Activated CD8-positive, alpha-beta memory T cell treated with anti-CD3 and anti-CD28 coated beads for 24 hours (primary cell): ENCODE measurements at places on chromosomes 12 and 14.

DNA sequence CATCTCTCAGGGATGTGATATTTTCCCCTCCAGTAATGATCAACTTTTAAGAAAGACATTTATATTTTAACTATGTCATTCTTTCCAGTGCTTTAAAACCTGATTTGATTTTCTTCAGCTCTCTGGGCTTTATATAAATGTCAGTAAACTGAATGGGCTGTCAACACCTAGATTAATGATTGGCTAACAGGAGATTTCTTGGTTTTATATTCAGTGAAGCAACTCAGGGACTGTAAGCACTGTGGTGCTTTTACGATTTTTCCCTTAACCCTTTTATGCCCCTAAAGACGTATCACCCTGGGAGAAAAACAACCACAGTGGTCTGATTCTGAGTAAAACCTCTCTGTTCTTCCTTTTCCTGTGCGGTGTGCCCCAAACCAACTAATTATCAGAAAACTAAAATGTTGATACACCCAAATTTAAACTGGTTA lies 38.0 kb downstream of the PTGER2 start:
- no peak for DNase-seq

DNA sequence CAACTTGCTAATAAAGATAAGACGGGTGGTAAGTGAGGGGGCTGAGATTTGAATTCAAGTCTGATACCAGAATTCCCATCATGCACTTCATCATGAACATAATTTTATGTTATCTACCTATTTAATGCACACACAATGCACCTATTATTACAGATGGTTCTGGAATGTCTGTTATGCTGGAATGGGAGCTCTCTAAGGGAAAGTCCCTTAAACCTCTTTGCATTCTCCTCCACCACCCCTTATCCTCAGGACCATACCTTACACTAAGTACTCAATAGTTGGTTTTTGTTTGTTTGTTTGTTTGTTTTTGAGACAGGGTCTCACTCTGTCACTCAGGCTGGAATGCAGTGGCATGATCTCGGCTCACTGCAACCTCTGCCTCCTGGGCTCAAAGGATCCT lies 7.0 kb upstream of the MSI1 start:
- DNase-seq = no peak

DNA sequence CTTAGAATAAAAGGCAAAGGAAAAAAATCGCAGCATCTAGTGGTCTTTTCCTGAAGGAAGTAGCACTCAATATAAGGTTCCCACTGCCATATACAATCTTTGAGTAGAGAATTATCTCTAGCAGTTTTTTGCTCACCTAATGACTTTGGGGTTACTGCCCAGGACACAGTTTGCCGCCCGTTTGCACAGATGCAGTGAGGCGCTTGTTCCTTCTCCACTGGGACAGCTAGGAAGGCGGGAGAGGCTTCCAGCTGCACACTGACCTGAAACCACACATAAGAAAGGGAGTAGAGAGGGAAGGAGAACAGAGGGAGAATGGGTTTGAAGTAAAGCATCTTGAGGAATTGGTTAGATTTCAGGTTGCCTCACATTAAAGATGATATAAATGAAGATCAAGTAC lies 25.5 kb downstream of the A2M start:
- no peak for DNase-seq

GRCh38 chr12:99067171-99067785 lies 422.2 kb downstream of the APAF1 start:
- DNase-seq = no peak

- no peak for DNase-seq
Measured at GRCh38 chr12:124626971-124627411, 59.6 kb upstream of the NCOR2 start.

GRCh38 chr12:40714636-40715035 lies 22.4 kb downstream of the CNTN1 start:
- no peak for DNase-seq

DNA sequence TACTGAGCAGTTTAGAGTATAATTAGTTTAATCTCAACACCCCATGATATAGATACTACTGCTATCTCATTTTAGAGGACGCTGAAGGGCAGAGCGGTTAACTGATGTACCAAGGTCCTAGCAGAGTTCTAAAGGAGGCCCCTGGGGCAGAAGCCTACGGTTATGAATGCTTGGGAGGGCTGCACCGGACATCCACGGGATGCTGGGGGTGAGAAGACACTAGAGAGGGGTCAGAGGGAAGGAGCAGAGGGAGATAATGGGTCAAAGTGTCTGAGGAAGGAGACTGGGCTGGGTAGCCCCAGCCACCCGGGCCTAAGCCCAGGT lies 1.6 kb upstream of the ACTR6 start:
- DNase-seq = no peak

- DNase-seq = no peak
Measured at GRCh38 chr14:33897878-33898535, 52.9 kb downstream of the EGLN3 start.

GRCh38 chr12:120242275-120242799 lies 23.2 kb downstream of the PXN start:
- no peak for DNase-seq

DNA sequence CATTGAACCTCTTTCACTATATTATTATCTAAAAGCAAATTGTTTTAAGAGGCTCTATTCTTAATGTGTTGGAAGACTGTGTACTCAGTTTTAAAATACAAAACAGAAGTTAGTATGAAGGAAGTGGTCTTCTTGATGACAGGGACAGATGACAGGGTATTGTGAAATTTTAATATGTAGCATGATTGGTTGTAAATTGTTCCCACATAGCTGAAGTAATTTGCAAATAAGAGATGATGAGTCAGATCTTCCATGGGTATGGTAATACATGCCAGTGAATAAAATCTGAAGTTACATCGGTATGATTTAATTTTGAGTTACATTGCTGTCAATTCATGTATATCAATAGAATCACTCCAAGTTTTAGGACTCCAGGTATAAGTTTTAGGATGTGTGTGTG lies 454.8 kb downstream of the AEBP2 start:
- no peak for DNase-seq

- DNase-seq = no peak
Measured at GRCh38 chr14:88866305-88866704, 41.9 kb downstream of the TTC8 start.

- no peak for DNase-seq
Measured at GRCh38 chr12:2697057-2697800, 97.5 kb upstream of the FKBP4 start.

- no peak for DNase-seq
Measured at GRCh38 chr14:52352569-52352968, 38.5 kb downstream of the PTGER2 start.

GRCh38 chr12:26680727-26681455 lies 152.1 kb downstream of the ITPR2 start:
- DNase-seq = no peak

DNA sequence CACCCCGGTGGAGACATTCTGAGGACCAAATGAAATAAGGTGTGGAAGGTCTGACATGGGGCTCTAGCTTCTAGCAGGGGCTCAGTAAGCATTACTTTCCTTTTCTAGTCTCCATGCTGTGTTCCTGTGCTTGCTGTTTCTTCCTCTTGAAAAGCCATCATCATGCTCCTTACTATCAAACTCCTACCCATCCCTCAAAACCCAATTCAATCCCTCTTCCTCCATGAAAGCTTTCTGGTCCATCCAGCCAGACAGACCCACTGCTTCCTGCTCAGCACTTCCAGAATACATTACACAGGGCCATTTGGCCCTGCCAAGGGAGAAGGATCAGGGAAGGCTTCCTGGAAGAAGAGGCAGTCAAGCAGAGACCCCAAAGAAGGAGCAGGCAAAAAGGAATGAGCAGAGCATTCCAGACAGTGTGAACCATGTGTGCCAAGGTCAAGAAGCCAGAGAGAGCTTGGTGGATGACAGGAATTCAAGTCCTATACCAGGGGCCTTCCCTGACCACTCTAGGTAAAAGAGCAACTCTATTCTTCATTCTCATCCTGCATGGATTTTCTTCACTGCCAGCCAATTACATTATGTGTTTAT lies 59.5 kb downstream of the NUAK1 start:
- no peak for DNase-seq

DNA sequence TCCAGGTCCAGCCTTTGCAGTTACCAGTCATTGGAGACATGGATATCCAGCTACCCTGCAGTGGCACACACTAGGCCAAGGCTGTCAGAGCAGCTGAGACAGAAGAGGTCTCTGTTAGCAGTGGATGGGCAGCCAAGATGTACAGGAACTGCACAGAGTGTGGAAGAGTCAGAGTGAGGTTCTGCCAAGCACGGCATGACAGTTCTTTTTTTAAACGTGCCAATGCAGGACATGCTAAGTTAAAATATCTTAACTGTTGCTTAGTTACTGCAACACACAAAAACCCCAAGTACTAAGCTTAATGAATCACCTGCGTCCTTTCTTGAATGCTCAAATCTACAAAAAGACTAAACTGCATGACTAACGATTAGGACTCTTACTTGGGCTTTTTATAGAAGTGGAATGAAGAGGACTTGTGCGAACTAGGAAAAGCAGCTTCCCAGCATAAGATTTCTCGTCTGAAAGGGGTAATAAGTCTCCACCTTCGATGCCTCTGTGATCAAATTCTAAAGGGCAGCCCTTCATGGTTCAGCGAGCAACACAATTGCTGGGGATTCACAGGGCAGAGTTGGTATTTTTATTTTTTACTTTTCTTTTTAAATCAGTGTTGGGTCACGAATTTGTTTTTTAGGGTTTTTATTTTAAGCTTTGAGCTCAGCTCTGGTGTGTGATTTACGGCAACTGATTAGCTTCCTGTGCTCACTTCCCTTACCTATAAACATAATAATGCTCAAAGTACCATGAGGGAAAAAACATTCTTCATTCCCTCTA lies 20.6 kb downstream of the MAPK1IP1L start:
- no peak for DNase-seq

DNA sequence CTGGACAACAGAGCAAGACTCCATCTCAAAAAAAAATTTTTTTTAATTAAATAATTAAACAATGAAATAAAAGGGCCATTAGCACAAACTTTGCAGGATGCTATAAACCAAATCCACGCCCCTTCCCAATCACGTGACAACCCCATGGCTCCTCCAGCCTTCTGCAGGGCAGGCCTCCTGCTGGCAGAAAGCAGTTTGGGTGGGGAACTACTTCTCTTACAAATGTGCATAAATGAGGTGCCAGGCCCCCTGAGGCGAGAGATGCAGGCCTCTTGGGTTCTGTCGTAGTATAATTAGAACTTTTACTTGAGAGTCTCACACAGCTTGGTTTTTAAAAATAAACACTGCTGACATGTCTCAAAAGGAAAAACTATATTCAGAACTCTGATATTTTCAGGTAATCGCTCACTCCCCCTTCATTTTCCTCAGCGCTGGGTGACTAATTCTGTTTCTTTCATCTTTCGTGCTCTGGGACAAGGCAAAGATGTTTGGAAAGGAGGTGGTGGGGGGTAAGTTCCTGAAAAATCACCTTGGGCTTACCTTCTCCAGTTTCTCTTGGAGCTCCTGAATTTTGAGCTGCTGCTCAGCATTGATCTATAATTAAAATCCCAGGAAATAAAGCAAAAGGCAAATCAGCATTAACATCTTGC lies 101.7 kb downstream of the CIT start:
- no peak for DNase-seq

- no peak for DNase-seq
Measured at GRCh38 chr14:36931791-36932190, 240.6 kb downstream of the SLC25A21 start.

GRCh38 chr14:59465316-59466135 lies at the start of gene GPR135:
GPR135 (minus strand) TSS chr14:59465380; CDS start chr14:59465226, 154 bp downstream.
- DNase-seq = peak; percentile 73

- DNase-seq = no peak
Measured at GRCh38 chr12:42039176-42039575, 105.5 kb downstream of the GXYLT1 start.

DNA sequence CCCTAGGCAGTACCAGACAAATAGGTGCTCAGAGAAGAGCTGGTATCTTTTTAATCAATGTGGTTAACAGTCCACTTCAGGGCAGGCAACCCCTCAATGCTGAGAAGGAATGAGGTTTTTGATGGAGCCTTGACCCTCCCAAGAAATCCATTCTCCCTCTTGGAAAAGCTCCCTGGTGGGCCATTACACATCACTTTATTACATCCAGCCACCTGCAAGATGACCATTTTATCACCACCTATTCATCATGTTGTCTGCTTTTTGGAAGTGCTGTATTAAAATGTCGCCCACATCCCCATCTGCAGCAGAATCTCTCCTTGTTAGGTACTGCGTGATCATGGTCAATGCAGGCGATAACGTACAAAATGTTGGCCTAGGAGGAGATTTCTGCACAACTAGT lies 614.7 kb upstream of the TMEM132C start:
- no peak for DNase-seq

DNA sequence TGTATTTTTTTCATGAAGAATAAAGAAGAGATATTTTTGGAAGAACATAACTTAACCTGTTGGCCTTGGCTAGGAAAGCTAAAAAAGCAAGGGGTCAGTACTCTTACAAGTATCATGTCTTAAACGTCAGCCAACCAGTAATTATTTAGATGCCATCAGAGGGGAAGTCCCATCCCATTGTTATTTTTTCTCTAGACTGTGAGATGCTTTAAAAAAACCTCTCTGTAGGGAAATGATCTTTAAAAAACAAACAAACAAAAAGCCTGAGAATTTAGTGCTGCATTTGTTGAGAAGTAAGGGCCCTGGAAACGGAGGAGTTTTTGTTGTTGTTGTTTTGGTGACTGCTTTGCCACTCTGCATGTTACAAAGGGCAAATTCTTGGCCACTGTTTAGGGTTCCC lies 474.0 kb downstream of the ZFP36L1 start:
- no peak for DNase-seq

DNA sequence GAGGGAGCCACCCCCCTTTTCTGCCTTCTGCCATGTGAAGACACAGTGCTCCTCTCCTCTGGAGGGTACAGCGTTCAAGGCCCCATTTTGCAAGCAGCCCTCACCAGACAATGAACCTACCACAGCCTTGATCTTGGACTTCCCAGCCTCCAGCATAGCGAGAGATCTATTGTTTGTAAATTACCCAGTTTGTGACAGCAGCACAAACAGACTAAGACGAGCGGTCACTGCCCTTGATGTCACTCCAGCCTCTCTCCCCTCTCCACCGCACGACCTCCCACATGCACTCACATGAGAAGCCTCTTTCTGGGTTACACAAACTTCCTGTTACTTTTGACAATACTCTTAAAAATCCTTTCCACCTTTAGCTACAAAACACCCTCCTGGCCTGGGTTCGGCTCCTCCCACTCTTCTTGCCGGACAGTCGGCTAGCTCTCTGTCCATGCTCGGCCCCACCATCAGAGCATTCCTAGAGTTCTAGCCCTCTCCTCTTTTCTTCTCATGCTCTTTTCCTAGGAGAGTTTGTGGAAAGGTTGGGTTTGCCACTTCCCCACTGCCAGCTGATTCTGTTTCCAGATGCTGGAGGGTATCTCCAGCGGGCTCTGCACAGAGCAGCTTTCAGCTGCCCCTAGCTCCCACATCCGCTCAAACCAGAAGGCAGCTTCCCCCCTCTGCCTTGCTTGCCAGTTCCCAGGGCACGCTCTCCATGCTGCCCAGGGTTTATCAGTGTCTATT lies 124.3 kb downstream of the FOXN3 start:
- no peak for DNase-seq

DNA sequence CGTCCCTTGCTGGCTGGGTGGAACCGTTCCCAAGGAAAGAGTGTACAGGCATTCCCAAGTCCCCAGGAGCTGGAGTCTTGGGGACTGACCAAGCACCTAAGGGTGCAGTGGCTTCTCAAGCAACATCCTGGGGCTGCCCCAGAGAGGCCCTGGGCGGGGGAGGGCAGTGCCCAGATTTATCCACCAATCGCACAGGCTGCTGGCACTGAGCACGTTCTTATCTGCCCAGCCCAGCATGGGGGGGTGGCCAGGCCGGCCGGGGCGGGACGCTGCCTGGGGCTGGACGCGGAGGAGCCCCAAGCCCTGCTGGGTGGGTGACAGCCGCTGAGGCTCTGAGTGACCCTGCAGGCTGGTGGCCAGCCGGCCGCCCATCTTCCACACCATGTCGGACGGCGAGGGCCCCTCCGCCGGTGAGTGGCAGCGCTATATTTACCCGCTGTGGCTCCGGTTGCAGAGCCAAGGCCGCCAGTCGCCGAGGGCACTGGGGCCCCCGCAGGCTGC lies 53.4 kb downstream of the CYP46A1 start:
- no peak for DNase-seq
